Activated CD4-positive, alpha-beta T cell treated with anti-CD3 and anti-CD28 coated beads for 1 hour (primary cell): ENCODE measurements at places on chromosomes 1 and 21.

- DNase-seq = no peak
Observed at GRCh38 chr1:197397895-197398294, 129.8 kb downstream of the CRB1 start.

GRCh38 chr1:12142891-12143630 is 23.7 kb upstream of the TNFRSF1B start:
- no peak for DNase-seq

GRCh38 chr1:40252601-40253000 is 4.9 kb downstream of the TMCO2 start:
- no peak for DNase-seq

DNA sequence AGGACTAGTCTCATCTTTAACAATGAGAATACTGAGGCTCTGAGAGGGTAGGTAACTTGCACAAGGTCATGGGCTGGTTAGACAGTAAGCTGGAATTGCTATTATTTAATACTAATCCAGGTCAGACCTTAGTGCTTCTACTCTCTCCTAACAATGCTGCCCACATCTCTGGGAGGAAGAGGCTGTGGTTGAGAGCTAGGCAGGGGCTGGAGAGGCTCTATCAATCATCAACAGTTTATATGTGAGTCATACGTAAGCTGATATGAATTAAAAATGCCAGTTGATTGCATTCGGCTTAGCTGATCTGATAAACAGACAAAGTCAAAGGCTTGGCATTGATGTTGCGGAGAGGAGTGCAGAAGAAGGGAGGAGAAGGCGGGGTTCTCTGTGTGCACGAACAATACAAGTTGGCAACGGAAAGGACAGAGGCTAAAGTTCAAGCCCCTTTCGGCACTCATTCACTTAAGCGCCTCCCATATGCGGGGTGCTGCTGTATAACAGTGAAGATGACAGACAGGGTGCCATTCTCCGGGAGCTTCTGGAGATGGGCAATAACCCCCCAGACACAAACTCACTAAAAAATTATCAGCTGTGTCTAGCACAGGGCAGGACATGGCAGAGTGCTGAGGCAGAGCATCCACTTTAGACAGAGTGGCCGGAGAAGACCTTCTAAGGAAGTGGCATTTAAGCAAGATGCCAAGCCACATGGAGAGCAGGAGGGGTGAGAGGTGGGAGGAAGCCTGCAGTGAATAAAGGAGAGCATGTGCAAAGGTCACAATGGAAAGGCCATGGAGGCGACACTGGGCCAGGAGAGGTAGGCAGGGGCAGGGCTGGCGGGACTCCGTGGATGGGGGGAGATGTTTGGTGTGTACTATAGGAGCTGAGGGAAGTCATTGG is 195.2 kb downstream of the ZSCAN20 start:
- DNase-seq = no peak

DNA sequence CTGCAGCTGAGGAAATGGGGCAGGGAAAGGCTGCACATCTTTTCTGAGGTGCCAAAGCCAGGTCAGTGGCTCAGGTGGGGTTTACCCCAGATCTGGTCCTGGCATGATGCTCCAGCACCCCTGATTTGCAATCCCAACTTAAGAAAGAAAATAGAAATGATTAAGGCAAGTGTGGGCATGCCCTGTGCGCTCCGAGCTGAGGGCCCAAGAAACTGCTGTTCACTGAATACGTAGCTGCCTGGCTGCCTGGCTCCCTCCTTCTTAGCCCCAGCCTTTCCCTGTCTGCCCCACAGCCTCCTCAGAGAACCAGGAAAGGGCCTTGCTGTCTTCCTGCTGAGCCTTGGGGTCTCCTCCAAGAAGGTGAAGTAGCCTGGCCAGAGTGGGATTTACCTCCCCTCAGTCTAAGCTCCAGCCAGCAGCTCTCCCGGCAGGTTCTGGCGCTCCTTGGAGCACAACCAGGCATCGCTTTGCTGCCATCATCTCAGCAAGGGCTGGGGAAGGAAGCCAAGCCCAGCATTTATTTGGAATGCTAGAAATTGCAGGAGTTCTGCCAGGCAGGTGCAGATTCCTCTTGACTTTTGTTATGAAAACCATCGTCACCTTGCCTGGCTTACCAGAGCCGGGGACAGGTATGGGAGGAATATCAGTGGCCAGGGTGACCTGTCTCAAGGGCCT is 51.3 kb upstream of the SELENON start:
- DNase-seq = no peak

GRCh38 chr1:158374860-158375259 is 21.2 kb downstream of the CD1E start:
- no peak for DNase-seq

GRCh38 chr1:92210701-92211100 is 7.0 kb upstream of the C1orf146 start:
- no peak for DNase-seq
